ENCODE measurements at places on chromosomes 4 and X.

GRCh38 chr4:14910411-14910810 lies 91.9 kb upstream of the CPEB2 start:
- H3K4me1 ChIP-seq = no peaks in the 10 kb centered on the region
- no peaks in the 10 kb centered on the region for H3K27me3 ChIP-seq
- no peaks in the 10 kb centered on the region for H3K36me3 ChIP-seq
- no peak for DNase-seq
- H3K4me3 ChIP-seq = no peak overlapping the region

DNA sequence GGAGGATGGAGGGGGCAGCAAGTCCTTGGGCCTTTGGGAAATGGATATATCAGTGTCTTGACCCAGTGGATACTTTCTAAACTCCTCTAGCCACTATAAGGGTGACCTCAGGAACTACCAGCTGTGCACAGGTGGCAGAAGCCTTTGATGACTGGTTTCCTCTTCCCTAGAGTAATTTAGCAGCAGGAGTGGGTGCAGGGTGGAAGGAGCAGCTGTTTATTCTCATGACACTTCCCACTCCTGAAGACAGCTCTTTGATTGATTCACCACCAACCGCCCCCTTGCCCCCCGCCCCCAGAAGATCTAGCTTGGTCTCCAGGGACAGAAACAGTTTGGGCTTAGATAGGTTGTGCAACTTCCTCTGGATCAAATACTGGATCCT lies 63.0 kb downstream of the GPC3 start:
- no peaks in the 10 kb centered on the region for H3K36me3 ChIP-seq
- H3K27ac ChIP-seq = no peak overlapping the region
- H3K27me3 ChIP-seq = no peaks in the 10 kb centered on the region
- no peaks in the 10 kb centered on the region for H3K4me1 ChIP-seq
- DNase-seq = no peak

DNA sequence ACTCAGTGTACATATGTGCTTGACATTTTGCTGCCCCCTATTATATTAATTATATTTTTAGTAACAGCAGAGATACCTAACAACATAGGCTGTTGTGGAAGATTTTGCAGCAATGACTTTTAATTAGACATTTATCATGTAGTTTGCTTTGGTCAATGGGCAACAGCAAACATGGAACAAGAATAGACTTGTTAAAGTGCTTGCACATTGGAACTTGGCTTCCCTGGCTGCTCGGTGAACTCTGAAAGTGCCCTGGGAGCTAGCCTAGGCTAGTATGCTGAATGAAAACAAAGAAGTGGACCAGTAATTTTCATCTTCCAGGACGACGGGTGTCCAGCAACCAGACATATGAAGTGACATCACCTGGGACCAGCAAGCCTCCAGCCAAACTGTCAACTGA lies 1157.1 kb downstream of the ARAP2 start:
- H3K4me1 ChIP-seq = no peaks in the 10 kb centered on the region
- no peak overlapping the region for H3K4me3 ChIP-seq
- no peak for DNase-seq
- no peak overlapping the region for H3K27ac ChIP-seq
- H3K36me3 ChIP-seq = no peaks in the 10 kb centered on the region
- no peaks in the 10 kb centered on the region for H3K27me3 ChIP-seq

- no peaks in the 10 kb centered on the region for H3K36me3 ChIP-seq
- H3K27ac ChIP-seq = no peak overlapping the region
- no peaks in the 10 kb centered on the region for H3K27me3 ChIP-seq
- no peaks in the 10 kb centered on the region for H3K4me1 ChIP-seq
- DNase-seq = no peak
Measured at GRCh38 chrX:28273736-28274135, 292.5 kb upstream of the DCAF8L1 start.

DNA sequence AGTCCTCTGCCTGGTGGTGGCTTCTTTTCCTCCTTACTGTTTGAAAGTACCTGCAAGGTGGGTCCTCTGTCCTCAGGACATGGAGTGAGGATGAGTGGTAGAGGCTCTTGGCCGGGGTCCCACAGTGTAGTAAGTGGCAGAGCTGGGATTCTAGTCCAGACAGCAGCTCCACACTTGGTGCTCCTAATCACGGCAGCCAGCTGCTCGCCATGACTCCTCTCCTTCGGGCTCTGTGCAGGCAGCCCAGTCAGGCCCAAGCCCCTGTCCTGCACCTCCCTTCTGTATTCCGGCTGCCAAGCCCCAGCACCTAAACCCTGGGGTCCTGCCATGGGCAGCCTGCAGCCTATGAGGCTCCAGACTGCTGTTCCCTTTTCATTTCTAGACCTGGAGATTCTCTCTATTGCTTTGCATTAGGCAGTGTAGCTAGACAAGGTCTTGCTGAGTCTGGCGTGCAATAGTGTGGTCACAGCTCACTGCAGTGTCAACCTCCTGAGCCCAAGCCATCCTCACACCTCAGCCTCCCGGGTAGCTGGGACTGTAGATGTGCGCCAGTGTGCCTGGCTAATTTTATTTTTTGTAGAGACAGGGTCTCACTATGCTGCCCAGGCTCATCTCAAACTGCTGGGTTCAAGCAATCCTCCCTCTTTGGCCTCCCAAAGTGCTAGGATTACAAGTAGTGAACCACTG lies 24.9 kb downstream of the NSD2 start:
- no peak overlapping the region for H3K4me3 ChIP-seq
- H3K27me3 ChIP-seq = no peaks in the 10 kb centered on the region
- H3K27ac ChIP-seq = no peak overlapping the region
- no peak for DNase-seq
- H3K36me3 ChIP-seq = peaks cover 8% of the 10 kb centered on the region
- peaks cover 7% of the 10 kb centered on the region for H3K4me1 ChIP-seq

DNA sequence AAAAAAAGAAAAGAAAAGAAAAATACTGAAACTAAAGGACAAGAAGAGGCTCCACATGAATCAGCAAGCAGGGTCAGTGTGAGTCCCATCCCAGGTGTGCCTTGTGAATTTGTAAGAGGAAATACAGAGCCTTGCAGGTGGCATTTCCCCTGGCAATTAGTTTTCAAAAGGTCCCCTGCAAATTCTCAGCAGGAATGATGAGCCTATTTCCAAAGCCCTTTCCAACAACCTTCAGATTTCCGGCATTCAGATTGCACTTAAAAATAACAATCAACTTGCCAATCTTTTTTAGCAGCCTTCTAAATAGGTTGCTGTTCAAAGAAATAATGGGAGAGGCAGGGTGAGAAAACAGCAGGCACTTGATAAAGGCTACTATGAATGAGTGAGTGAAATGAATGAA lies 66.4 kb upstream of the OR13H1 start:
- H3K27me3 ChIP-seq = no peaks in the 10 kb centered on the region
- no peaks in the 10 kb centered on the region for H3K4me1 ChIP-seq
- no peak for DNase-seq
- no peaks in the 10 kb centered on the region for H3K36me3 ChIP-seq
- H3K27ac ChIP-seq = no peak overlapping the region

DNA sequence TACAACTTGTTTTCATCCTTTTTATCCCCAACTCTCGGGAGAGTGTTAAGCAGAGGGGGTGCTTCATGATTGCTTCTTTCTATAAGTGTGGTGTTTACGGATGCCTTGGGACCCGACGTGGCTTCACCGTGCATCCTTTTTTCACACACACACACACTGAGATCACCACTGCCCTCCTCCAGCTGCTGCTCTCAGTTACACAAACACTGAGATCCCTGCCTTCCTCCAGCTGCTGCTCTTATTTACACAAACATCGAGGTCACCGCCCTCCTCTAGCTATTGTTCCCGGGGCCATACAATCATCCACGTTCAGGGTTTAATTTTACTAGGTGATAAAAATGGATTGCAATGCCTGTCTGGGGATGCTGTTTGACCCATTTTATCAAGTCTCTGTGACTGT lies 155.4 kb upstream of the FAM9B start:
- H3K4me1 ChIP-seq = no peaks in the 10 kb centered on the region
- no peak for DNase-seq
- no peaks in the 10 kb centered on the region for H3K27me3 ChIP-seq

GRCh38 chrX:41200785-41201184 lies 115.5 kb downstream of the USP9X start:
- H3K27me3 ChIP-seq = no peaks in the 10 kb centered on the region
- no peak for DNase-seq
- no peak overlapping the region for H3K27ac ChIP-seq
- no peaks in the 10 kb centered on the region for H3K36me3 ChIP-seq
- H3K4me3 ChIP-seq = no peak overlapping the region

- no peaks in the 10 kb centered on the region for H3K27me3 ChIP-seq
- no peaks in the 10 kb centered on the region for H3K4me1 ChIP-seq
- H3K27ac ChIP-seq = no peak overlapping the region
Measured at GRCh38 chrX:45329217-45329616, 128.5 kb upstream of the DIPK2B start.

- H3K36me3 ChIP-seq = no peaks in the 10 kb centered on the region
- no peak for DNase-seq
- H3K4me3 ChIP-seq = no peak overlapping the region
- H3K27me3 ChIP-seq = no peaks in the 10 kb centered on the region
Measured at GRCh38 chr4:76729980-76730379, 168.0 kb downstream of the SOWAHB start.

- no peaks in the 10 kb centered on the region for H3K27me3 ChIP-seq
- DNase-seq = no peak
- no peaks in the 10 kb centered on the region for H3K36me3 ChIP-seq
- no peak overlapping the region for H3K27ac ChIP-seq
- H3K4me3 ChIP-seq = no peak overlapping the region
- H3K4me1 ChIP-seq = no peaks in the 10 kb centered on the region
Measured at GRCh38 chr4:13906727-13907126, 279.2 kb upstream of the BOD1L1 start.

GRCh38 chr4:16804581-16804980 lies 93.9 kb downstream of the LDB2 start:
- DNase-seq = no peak
- no peak overlapping the region for H3K27ac ChIP-seq
- no peaks in the 10 kb centered on the region for H3K27me3 ChIP-seq

- H3K4me1 ChIP-seq = no peaks in the 10 kb centered on the region
- H3K27me3 ChIP-seq = no peaks in the 10 kb centered on the region
- H3K4me3 ChIP-seq = no peak overlapping the region
- no peak overlapping the region for H3K27ac ChIP-seq
- no peak for DNase-seq
Measured at GRCh38 chr4:162912482-162912881, 254.2 kb downstream of the NAF1 start.

GRCh38 chrX:118551426-118551825 lies 55.8 kb downstream of the DOCK11 start:
- DNase-seq = no peak
- H3K4me3 ChIP-seq = no peak overlapping the region

DNA sequence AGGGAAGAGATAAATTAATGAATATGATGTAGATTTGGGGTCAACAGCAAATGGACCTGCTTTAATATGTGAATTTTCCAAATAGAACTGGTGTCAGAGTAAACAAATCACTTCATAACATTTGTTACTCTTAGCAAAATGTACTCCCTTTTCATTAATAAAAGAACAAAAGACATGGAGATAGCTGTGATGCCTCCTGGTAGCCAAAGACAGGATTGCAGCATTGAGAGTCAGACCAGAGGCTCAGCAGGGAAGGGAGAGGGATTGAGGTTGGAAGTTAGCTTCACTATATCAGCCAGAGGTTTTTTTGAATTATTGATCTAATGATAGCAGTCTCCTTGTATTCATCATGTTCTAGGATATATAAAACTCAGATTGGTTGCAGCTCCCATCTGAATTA lies 17.4 kb upstream of the RAB40A start:
- DNase-seq = no peak
- H3K27me3 ChIP-seq = no peaks in the 10 kb centered on the region
- no peaks in the 10 kb centered on the region for H3K4me1 ChIP-seq

DNA sequence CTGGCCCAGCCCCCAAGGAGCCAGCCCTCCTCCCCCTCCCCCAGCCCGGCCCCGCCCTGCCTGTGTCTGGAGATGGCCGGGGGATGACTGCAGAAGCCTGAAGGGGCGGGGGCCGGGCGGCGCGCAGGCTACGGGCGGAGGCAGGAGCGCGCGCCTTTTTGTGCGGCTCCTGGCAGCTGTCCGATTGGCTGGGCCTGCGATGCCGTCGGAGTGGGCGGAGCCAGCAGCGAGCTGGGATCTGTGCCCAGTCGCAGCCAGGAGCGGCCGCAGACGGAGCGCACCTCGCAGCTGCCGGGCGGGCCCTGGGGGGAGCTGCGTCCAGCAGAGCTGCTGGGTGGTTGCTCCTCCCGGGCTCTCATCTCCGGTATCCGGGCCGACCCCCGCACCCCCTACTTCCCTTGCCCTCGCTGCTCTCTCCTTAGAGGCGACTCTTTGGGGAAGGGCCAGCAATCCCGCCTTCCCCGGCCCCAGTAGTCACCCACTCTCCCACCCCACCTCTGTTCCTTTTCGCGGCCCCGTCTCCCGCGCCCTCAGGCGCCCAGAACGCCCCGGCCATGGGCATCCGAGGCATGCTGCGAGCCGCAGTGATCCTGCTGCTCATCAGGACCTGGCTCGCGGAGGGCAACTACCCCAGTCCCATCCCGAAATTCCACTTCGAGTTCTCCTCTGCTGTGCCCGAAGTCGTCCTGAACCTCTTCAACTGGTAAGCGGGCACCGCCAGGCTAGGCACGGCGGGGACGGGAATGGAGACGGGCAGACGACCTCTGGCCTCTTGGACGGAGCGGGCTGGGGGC lies at the start of gene GABRQ:
GABRQ (plus strand) TSS at position 247 of the 794 bp plus-strand sequence; CDS start at position 555, 308 bp downstream.
- DNase-seq = peak; percentile 31

DNA sequence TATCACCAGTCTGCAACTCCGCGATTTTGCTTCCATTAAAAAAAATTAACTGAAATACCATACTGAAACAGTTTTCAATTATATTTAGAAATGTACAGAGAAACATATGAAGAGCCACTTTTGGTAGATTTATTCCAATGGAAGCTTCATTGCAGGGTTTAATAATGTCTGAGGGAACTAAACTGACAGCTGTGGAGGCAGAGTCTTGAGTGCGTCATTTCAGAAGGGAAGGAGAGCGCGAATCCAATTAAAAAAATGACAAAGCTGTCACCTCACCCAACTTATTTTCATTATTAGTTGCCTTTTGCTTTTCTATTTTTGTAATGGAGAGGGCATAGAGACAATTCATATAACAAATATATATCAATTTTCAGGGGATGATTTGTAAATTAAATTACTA lies 104.0 kb downstream of the UNC5C start:
- H3K4me3 ChIP-seq = no peak overlapping the region
- H3K27me3 ChIP-seq = no peaks in the 10 kb centered on the region
- H3K27ac ChIP-seq = no peak overlapping the region
- no peaks in the 10 kb centered on the region for H3K36me3 ChIP-seq

DNA sequence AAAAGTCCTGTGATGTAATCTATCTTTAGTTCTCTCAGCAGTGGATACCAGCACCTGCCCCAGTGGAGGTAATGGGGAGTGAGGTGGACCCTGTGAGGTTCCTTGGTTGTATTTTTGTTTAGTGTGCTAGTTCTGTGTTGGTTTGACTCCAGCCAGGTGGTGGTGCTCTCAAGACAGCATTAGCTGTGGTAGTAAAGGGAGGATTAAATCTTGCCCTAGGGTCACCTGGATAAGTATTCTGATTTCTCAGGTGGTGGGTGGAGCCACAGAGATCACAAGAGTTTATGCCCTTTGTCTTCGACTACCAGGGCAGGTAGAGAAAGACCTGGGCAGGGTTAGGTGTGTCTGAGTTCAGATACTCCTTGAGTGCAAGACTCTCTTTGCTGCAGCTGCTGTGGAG lies 176.3 kb upstream of the EDA2R start:
- no peaks in the 10 kb centered on the region for H3K27me3 ChIP-seq
- no peaks in the 10 kb centered on the region for H3K36me3 ChIP-seq
- no peak for DNase-seq
- no peak overlapping the region for H3K4me3 ChIP-seq
- no peaks in the 10 kb centered on the region for H3K4me1 ChIP-seq
